ENCODE measurements at places on chromosomes 3 and 15. TPM values are rescaled to one million over a fixed set of nuclear protein-coding genes. Genes with fewer than 3 reads are reported as not detected.

Gene RTP3
- not detected for total RNA-seq

- H3K4me1 ChIP-seq, result no peaks in the 10 kb centered on the region
- no peak overlapping the region for H3K4me3 ChIP-seq
- H3K27me3 ChIP-seq, result no peaks in the 10 kb centered on the region
- DNase-seq, result no peak
- H3K27ac ChIP-seq, result no peak overlapping the region
These were observed 100.0 kb upstream of the C3orf80 start for GRCh38 chr3:160125258-160125657.

DNA sequence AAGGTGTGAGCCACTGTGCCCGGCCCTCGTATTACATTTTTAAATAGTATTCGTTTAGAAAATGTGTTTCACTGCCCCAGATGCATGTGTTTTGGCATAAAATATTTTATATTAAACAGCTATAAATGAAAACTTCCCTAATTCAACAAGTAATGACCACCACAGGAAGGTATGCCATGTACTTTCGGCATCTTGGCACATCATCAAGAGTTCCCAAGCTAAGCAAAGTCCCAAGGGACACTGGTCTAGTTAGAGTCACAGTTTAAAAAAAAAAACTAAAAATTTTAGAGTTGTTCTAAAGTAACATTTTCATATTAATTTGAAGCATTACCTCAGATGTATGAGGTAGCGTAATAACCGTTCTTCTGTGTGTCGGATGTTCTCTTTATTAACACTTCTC, 15.6 kb upstream of the ARPP19 start:
- no peak overlapping the region for H3K4me3 ChIP-seq
- no peak for DNase-seq

DNA sequence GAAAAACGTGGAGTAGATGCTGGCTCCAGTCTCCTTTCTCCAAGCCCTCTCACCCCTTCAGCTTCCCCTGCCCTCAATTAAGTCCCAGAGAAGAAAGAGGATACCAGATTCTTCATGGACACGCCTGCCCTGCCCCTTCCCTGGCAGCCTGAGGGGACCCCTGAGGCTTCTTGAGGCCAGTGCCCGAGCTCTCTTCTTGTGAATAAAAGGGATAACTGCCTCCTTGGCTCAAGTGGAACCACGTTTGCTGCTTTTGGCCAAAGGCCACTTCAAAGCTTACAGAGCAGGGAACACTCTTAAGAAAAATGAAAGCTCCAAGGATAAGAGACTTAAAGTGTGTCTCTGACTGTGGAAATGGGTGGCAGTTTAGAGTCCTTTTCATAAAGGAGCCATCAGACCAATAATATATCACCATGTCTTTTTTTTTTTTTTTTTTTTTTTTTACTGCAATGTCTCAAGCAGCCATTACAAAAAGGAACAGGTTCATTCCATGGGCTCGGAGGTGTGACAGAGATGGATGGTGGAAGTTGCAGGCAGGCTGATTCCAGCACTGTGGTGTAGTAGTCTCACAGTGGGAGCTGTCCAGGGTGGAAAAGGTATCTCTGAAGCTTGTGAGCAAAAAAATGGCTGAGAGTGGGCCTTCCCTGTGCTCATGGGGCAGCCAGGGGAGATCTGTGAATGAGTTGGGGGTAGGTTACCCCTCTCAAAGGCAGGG, 108.8 kb downstream of the SEMA5B start:
- H3K36me3 ChIP-seq, result no peaks in the 10 kb centered on the region
- DNase-seq, result no peak
- peaks cover 10% of the 10 kb centered on the region for H3K4me1 ChIP-seq
- no peak overlapping the region for H3K4me3 ChIP-seq
- H3K27ac ChIP-seq, result no peak overlapping the region

DNA sequence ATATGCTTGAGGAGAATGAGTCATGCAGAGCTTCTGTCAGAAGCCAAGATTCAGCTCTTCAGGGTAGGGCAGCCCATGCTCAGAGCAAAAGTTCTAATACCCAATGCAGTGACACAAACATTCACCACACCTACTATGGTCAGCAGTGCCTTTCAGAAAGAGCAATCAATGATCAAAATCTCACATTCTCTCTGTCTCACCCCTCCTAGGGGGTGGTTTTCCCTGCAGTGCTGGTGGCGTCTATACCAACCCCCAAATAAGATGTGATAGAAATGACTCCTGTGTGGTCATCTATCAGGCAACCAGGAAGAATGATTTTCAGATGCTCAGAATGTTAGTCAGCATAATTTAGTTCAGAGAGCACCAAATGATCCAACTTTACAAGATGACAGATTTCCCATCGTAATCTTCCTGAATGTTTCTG, 385.3 kb downstream of the NTRK3 start:
- H3K36me3 ChIP-seq, result no peaks in the 10 kb centered on the region
- H3K27ac ChIP-seq, result no peak overlapping the region
- H3K4me3 ChIP-seq, result no peak overlapping the region
- H3K4me1 ChIP-seq, result no peaks in the 10 kb centered on the region
